Brain pericyte (primary cell): ENCODE measurements at places on chromosomes 6 and 20.

- no peak for DNase-seq
These were observed 229.9 kb upstream of the GRIK2 start for GRCh38 chr6:101163611-101164010.

DNA sequence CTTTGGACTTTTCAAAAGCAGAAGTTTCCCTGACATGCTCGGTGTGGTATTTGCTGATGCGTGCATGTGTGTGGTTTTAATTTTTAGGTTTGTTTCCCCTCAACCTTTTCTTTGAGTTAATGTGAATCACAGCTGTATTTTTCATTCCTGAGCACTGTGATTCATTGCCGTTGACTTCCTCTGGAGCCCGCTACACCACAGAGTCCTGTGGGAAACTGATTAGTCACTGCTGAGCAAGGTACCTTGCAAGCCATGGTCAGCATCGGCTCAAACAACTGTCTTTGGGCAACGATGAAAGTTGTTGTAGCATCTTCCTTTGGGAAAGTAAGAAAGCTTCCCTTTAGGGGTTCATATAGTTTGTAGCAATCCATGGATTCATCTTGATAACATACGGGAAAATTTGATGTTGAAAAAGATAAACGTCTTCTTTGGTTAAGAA is 57.5 kb downstream of the RIN2 start:
- peak; percentile 96 for DNase-seq

GRCh38 chr20:6718662-6719368 is 48.7 kb upstream of the BMP2 start:
- DNase-seq = no peak

GRCh38 chr6:99151634-99152346 is 197.7 kb downstream of the FAXC start:
- DNase-seq = no peak

DNA sequence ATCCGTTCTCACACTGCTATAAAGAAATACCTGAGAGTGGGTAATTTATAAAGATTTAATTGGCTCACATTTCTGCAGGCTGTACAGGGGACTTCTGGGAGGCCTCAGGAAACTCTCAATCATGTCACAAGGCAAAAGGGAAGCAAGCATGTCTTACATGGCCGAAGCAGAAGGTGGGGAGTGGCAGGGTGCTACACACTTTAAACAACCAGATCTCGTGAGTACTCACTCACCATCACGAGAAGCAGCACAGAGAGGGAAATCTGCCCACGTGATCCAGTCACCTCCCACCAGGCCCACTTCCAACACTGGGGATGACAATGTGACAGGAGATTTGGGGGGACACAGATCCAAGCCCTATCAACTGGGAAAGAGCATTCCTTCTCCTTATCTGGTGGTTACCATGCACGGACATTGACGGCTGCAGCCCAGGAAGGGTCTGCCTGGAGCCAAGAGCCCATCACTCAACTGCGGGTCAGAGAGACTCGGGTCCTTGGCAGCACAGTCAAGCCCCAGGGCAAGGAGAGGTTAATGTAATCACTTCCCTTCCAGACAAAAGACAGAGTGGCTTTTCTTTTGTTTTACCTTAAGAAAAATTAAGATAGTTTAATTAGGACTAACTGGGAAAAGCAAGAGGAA is 112.3 kb upstream of the CST7 start:
- DNase-seq = no peak

- no peak for DNase-seq
These were observed at the start of gene ARFGEF3 for GRCh38 chr6:138161338-138162110. ARFGEF3 (plus strand) TSS chr6:138161939; CDS start chr6:138162087, 148 bp downstream.

DNA sequence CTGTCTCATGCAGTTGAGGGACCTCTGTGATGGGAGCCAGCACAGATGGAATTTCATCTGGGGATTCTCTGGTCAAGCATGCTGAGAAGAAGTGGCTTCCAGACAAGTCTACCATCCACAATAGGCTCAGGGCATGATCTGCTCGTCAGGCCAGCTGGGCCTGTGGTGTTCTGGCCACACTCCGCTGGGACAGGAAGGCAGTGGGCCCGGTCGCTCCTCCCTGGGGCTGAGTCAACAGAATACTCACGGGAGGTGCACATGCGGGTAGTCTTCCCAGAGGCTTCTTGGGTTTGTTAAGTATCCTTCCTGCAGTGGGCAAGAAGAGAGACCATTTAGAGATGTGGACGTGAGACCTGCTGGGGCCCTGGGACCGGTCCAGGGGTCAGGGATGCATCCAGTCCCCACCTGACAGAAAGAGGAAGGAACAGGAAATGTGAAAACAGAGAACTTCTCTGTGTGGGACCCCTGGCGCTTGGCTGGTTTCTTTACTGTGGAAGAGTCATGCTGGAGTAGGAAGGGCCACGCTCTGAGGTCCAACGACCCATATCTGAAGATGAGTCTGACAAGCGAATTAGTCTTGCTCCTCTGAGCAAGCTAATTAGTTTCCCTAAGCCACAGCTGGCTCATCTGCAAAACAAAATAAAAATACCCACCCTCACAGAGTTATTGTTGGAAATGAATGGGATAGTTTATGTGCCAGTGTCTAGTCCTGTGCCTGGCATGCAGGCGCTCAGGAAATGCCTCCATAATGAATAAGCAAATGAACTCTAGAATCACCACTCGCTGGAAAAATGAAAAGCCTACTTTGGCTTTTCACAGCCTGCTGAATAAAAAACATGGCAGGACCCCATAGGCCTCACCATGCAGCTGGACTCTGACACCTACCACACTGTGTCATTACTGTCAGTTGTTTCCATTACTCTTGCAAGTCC is 67.3 kb downstream of the TRAM2 start:
- DNase-seq = peak; percentile 78

DNA sequence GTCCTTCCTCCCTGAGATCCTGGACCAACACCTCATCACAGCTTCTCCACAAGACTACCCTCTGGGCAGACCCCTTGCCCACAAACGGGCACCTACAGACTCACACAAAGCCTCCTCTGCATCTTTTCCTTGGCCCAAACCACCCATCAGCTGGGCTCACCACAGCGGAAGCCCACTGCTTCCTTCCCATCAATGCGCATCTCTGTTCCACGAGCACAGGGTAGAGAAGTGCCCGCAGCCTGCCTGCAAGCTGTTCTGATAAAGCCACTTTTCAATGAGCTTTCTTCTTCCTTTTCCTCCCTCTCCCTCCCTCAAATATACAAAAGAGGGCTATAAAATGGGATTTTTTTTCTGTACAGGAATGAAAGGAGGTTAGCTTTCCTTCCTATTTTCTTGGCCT is 111.2 kb downstream of the NFATC2 start:
- DNase-seq = no peak

GRCh38 chr20:22977047-22977785 is 57.9 kb upstream of the SSTR4 start:
- no peak for DNase-seq

DNA sequence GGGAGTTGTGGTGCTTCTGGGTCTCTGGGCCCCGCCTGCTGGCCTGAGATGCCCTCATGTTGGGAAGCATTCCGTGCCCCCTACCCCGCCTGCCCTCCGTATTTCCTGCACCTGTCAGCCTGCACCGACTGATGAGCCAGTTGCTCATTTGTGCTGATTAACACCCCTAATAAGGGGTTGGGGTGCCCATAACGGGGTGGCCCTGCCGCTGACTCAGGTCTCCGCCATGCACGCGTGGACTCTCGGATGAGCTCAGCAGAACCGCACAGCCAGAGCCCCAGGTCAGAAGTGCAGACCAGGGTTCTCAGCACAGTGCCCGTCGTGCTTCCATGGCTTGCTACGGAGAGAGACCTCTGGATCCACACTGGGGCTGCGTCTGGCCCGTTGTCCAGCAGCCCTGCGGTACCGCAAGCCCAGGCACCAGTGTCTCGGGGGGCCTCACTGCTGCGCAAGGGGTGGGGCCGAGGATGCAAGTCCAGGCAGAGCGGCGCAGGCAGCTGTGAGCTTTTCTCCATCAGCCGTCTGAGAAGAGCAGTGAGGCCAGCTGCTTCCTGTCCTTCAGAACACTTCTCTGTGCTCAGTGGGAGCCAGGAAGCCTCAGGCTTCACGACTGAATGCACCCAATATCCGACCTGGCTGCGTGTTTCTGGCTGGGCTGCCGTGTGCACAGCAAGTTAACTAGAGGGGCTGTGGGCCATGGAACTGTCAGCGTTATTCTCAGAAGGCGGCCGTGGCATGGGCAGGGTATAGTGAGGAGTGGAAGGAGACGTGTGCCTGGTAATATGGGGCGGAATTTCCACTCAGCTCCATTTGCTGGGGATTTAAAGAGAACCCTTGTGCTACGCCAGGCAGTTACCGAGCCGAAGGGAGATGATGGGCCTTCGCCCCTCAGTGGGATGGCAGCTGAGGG is 18.6 kb downstream of the MTG2 start:
- DNase-seq = no peak

DNA sequence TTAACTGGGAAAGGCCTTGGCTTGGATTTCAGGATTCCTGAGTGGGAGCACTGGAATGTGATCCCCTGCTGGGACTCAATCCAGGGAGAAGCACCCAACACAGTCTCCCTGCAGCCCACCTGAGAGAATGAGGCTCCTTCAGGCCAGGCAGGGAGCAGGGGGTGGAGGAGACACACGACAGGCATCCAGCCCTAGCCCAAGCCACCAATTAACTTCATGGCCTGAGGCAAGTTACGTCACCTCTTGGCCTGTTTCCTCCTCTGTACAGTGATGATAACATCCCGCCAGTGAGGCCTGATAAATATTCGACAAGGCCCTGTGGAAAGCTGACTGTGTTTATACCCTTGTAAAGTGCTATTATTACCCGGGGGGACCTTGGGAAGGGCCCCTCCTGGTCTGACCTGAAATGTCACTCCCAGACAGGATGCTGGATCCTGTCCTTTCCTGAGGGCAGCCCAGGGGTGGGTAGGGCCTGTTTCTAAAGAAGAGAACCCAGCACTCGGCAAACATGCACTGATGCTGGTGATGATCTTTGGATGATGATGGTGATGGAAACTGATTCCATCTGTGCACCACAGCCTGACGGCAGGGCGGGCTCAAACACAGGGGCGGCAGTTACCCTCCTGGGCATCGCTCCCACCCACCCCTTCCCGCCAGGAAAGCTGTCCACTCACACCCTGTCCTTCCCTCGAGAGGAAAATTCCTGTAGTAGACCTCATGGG is 12.4 kb downstream of the FRS3 start:
- no peak for DNase-seq

DNA sequence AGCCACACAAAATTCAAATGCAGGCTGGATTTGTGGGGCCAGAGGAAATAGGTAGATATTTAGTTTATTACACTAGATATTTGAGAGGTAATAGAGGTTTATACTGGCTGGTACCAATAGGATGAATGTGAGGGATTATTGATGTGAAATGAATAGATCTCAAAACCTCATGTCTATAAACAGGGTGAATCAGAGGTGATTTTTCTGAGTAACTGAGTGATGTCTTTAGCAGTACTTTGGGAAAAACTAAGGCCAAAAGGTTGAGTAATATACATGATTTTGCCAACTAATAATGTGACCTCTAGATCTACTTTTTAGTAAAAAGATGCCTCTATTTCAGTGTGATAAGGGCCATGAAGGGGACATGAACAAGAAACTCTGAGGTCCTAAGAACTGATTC is 86.8 kb downstream of the HAO1 start:
- DNase-seq = no peak
